ENCODE measurements at places on chromosomes 5 and 9. TPM values are rescaled to one million over a fixed set of nuclear protein-coding genes. Genes with fewer than 3 reads are reported as not detected.

TICAM2 gene
- not detected for polyA plus RNA-seq

GRCh38 chr5:32400401-32400800 is 44.1 kb downstream of the ZFR start:
- DNase-seq, result no peak

GRCh38 chr9:85510830-85511504 is 230.8 kb downstream of the AGTPBP1 start:
- no peak for DNase-seq

DNA sequence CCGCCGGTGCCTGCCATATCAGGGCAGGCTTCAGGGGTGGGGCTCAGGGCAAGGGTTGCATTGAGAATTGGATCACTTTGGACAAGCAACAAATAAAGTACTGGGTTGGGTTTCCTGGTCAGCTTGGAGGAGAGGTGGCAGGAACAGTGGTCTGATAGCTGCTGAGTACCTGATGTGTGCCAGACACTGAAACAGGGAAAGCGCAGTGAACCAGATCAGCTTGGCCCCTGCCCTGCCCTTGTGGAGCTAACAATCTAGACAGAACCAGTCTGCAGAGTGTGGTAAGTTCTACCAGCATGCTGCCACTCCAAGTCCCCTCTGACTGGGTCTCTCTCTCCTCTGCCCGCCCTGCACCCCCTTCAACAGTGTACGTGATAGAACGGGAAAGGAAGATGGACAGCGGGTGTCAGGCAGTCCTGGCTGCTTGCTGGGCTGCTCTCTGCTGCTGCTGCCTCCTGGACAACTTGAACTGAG is 53.4 kb downstream of the CYSTM1 start:
- DNase-seq, result no peak

GRCh38 chr9:92406477-92406876 is 2.1 kb upstream of the OGN start:
- DNase-seq, result no peak

PRR16 gene
- polyA plus RNA-seq, result not detected

IL9 gene
- not detected for polyA plus RNA-seq

REEP2 gene
- 0.28 TPM for polyA plus RNA-seq

GRCh38 chr5:135568246-135568645 is 10.5 kb downstream of the CXCL14 start:
- DNase-seq, result no peak

DNA sequence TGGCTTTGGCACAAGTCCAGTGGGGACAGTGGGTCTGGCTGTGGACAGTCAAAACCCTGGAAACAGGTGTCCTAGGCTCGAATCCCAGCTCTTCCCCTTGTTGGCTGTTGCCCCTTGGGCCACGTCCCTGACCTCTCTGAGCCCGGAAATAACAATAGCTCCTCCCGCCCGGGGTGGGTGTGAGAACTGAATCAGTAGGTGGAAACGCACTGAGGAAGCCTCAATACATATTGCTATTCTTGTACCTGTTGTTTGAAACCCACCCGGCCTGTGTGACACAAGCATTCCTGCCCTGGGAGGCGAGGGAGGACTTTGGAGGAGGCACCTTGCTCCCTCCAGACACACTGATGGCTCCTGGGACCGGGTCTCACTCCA is 134.1 kb downstream of the OLFM1 start:
- DNase-seq, result no peak

DNA sequence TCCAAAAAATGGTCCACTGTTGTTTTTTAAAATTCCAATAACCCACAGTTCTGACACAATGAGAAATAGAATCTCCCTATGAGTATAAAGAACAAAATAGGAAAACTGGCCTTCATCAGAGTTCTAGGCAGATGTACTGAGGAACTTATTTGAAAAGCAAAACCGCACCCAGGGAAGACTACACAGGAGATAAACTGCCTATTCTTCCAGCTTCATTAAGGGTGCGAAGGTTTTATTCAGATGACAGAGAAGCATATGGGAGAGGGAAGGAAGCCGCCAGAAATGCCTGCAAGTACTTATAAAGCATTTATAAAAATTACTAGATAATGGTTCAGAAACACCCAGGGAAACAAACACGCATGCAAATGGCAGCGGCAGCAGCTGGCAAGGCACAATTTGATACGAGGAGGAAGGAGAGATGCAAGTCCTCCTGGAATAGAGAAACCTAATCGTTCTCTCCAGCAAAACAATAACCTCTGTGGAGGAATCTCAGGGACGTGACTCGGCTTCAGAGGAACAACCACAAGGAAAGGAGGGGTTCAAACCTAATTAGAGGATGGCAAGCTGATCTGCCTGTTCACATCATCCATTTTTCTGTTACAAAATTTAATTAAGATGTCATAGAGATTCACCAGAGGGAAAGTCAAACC is 9.0 kb downstream of the TTLL11 start:
- DNase-seq, result no peak

GRCh38 chr5:123690821-123691220 is 178.8 kb downstream of the CSNK1G3 start:
- no peak for DNase-seq

- no peak for DNase-seq
Measured at GRCh38 chr9:113602126-113603047, 138.9 kb downstream of the RGS3 start.

DNA sequence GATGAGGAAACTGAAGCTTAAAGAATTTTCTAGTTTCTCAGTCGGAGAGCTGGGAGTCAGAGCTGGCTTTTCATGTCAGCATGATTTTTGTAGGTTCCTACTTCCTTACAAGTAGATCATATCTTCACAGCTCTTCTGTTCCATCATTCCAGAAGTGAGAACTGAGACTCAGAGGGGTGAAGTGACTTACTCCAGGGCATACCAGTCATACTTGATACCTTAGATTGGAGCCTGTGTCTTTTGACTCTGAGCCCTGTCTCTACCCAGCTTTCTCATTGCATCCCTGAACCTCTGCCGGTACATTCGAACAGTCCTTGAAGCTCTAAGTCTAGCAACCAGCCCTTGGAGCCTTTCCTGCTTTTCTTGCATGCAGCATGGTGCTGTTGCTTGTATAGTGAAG is 53.3 kb downstream of the MCCC2 start:
- no peak for DNase-seq

OBP2B gene
- polyA plus RNA-seq, result not detected

GRCh38 chr5:71483355-71483754 is 27.9 kb downstream of the BDP1 start:
- no peak for DNase-seq

DNA sequence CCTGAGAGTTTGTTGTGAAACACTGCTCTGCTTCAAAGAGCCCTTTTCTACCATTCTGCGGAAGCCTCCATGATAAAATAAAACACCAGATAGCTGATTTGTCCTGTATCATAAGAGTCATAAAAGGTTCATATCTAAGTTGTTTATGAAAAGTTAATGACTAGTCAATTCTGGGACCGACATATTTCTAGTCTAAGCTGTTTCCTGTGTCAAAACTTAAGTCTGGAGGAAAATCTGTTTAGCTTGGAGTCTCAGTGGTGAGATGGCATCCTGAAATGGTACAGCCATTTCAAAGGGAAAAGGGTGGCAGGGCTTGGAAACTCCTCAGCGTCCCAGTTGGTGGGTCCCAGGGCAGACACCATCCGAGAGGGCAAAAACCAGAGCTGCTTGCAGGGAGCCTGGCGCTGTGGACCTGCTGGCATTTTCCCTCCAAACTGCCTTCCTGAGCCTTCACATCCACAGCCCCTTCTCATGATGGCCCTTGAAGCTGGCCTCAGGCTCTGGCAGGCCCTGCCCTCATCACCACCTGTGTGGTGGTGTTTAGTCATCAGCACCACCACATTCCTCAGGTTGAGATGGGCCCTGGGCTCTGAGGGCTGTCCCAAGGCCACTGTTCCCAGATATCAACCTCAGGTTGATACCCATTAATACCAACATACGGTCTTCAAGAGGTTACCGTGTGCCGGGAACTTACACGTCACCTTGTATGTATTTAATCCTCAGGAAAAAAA is 184.0 kb downstream of the HSPA4 start:
- DNase-seq, result no peak

DNA sequence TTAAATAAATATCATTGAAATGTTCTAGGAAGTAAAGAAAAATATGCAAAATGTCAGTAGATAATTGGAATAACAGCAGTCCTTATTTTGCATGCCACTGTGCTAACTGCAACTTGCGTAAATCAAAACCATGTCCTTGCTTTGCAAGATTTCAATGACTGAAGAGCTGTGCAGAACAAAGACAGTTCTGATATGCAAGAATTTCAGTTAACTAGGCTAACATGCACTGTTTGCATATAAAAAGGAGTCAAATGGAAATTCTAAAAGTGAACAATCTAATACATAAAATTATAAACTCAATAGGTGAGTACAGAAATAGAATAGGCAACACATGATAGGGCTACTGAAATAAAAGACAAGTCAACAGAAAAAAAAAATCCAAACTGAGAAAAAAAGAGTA is 1844.6 kb upstream of the NUDT12 start:
- no peak for DNase-seq

DNA sequence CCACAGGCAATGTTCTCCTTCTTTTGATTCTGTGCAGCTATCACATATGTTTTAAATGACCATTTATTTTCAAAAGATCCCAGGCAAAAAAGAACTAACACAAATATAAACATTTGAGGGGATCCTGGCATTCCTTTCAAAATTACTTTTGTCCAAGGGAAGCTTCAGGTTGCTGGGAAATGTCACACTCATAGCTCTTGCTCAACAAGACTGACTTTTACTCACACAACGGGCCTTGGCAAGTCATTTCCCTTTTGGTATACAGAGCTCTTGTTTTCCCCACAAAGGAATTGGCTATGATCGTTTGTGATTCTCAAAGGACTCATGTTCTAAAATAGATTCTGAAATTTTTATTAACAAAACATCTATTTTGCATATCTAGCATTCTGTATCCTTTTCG is 4.5 kb upstream of the PALM2AKAP2 start:
- DNase-seq, result no peak

DNA sequence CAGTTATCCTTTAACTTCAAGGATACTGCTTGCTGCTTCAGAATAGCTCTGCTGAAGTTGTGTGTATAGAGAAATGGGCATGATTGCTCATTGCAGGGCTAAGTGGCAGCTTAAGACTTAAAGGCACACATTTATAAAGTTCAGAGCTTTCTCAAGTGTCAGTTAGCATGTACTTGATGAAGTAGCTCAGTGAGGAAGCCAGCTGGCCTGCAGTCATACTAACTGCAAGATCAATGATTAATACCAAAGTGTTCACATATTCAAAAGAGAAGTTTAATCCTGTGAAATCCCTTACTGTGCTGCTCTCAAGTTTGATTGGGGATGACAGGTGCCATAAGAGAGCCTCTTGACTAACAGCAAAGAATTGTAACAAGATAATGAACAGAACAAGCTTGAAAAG is 483.4 kb upstream of the NUDT12 start:
- no peak for DNase-seq

ITGA1 gene
- 1.1 TPM for polyA plus RNA-seq

GRCh38 chr5:171945476-171945875 is 61.0 kb downstream of the FBXW11 start:
- DNase-seq, result no peak

DNA sequence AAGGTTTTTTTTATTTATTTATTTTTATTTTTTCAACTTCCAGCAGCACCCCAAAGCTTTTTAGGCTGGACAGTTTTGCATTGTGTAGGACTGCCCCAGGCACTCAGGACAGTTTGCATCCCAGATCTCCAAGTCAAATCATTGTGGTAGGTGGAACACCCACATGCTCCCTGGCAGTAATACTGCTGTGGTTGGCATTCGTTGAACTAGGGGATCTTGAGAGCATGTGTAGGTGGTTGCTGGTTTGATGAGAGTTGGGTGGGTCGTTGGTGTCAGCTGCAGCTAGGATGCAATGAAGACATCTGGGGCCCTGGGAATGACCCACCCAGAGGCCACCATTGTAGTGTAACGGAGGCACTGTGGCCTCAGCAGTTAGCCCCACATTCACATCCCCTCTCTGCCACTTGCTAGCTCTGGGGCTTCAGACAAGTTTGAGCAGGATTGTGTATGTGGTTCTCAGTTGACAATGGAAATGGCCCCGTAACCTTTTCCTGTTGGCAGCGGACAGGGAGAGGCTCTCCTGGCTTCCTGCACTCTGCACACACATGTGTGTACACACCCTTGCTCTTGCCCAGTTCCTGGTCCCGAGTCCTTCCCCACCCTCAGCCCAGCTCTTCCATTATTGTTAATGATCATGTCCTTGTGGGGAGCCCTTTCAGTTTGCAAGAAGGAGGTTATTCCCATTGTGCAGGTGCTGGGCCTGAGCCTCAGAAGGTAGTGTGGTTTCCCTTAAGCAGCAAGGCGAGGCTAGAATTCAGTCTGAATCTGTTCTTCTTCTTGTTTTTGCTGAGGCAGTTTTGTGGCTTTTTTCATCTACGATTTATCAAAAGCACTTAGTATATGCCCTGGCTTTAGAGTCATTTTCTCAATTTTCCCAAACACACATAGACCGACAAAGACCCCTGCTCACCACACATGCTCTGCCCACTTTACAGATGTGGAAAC is 46.5 kb downstream of the PPARGC1B start:
- DNase-seq, result peak; percentile 12

DNA sequence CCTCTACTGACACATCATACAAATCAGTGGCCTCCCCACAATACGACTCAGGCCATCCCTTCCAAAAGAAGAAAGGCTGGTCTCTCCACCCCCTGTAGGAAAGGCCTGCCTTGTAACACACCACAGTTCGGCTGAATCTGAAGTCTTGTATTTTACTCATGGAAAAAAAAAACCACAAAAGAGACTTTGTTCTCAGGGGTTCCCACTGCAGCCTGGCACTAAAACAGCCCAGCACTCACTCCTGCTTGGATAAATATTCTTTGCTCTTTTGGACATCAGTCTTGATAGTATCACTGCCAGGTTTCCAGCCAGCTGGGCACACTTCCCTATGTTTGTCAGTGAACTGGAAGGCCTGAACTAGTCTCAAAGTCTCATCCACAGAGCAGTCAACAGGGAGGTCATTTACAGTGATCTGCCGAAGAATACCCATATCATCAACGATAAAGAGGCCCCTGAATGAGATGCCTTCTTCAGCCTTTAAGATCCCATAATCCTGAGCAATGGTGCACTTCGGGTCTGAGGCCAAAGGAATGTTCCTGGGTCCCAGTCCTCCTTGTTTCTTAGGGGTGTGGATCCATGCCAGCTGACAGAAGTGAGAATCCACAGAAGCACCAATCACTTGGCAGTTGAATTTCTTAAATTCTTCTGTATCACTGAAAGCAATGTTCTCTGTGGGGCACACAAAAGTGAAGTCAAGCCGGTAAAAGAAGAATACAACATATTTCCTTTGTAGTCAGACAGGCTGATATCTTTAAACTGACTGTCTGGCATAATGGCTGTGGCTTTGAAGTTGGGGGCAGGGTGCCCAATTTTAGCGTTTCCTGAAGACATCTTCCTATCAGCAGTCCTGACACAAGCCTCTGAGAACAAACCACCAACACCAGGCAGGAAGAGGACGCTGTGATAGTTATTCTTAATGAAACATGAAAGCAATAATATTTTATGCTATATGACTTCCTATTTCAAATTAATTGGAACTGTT is 198.1 kb downstream of the LURAP1L start:
- no peak for DNase-seq

ARHGEF28 gene
- polyA plus RNA-seq, result not detected

Measured in naive thymus-derived CD8-positive, alpha-beta T cell (primary cell).